ENCODE measurements at places on chromosomes 2 and 18.
A peak's percentile ranks its signal among the peaks of the same experiment; 100 is the strongest.

DNA sequence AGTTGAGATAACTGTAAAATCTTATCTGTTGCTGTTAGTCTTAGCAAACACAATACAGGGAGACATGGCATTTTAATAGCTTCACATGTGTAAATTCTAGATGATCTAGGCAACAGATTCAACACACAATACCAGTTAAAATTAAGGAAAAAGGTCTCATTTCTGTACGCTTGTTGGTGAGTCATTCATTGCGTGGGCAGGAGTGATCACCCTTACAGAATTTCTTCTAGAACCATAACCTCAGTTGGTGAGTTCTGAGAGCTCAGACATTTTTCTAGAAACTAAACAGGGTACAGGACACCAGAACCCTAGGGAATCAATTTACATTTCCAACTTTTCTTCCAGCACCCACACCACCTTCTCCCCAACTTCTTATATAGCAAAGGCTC, 81.9 kb downstream of the SLC8A1 start:
- no peak for DNase-seq

DNA sequence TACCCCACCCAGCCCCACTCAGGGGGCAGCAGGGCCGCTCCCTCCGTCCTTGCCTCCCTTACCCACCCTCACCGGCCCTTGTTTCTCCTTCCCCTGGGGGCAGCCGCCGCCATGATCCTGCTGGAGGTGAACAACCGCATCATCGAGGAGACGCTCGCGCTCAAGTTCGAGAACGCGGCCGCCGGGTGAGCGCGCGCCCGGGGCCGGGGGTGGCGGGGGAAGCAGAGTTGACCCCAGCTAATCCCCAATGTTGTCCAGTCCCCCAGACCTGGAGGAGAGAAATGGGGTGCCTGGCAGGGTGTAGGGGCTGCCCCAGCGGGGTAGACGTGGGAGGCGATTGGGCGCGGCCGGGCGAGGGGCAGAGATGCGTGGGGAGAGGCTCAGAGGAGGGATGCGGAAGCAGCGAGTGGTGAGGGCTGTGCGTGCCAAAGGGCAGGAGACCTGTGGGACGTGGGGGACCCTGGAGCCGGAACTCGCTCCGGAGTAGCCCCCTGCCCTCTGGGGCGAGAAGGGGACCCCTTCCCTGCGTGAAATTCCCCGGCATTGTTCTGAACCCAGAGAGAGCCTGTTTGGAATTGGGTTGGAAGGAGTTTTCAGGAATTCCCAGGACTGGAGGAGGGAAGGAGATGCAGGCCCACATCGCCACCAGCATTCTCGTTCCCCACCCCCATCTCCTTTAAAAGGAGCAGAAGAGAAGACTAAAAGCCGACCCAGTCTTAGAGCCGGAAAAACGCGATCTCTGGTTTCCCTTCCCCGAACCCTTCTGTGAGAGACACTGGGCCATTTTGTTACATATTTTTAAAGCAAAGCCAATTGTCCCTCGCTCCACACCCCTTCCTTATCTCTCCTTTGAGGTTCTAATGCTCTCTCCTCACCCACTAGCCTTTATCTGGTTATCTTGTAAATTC, 625 bp downstream of the ARPC2 start:
- DNase-seq, result peak; percentile 87

GRCh38 chr2:202006301-202006700, 27.4 kb upstream of the FZD7 start:
- no peak for DNase-seq

GRCh38 chr2:222257645-222258044, 41.2 kb downstream of the PAX3 start:
- no peak for DNase-seq

DNA sequence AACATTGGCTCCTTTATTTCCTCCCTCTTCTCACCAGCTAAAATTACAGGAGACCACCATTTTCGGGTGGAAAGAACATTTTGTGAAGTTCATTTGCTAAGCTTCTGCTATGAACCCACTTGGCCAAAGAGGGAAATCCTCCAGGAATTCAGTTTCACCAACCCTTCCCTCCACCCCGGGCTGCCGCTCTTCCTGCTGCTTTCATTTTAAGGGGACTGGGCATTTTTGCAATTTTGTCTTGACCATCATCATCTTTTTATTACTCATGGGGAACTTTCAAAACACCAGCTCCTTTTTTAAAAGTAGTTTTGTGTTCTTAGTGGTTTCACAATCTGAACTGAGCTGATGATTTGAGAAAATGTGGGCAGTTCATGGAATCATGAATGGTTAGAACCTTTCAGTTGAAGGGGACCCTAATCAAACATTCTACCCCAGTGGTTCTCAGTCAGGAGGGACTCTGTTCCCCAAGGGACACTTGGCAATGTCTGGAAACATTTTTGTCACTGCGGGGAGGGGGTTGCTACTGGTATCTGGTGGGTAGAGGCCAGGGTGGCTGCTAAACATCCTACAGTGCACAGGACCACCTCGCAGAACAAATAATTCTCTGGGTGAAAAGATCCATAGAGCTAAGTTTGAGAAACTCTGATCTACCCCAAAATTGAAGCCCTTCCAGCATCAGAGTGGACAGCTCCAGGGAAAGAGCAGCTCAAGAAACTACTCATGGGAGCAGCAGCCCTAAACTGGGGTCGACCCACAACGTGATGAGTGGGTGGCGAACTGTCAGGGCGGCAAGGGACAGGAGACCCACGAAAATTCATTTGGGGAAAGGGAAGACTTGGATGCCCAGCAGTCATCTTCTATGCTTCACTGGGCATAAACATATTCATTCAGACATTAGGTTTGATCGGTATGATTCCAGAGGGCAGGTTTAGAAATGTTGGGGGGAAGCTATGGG, 92.9 kb downstream of the ACKR3 start:
- no peak for DNase-seq

DNA sequence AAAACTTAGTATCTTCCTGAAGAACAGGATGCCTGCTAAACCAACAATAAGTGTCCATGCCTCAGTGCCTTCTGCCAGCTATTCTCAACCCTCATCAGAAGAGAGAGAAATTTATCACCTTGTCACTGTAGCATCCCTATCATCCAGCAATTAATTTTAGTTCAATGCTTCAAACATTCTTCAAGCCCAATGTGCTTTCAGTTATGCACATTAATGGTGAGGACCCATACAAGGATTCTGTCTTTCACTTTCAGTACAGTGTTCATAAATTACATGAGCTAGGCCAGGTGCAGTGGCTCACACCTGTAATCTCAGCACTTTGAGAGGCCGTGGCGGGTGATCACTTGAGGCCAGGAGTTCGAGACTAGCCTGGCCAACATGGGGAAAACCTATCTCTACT, 47.0 kb upstream of the MSH6 start:
- DNase-seq, result no peak

Data from natural killer cell treated with Interleukin-12 subunit alpha and Interleukin-12 subunit beta and Interleukin-15 and Interleukin-18, amount 100 ng/mL, for 72 hours (primary cell).